Naive thymus-derived CD8-positive, alpha-beta T cell (primary cell): ENCODE measurements at places on chromosomes 5 and 9. TPM values are rescaled to one million over a fixed set of nuclear protein-coding genes. Genes with fewer than 3 reads are reported as not detected.

DNA sequence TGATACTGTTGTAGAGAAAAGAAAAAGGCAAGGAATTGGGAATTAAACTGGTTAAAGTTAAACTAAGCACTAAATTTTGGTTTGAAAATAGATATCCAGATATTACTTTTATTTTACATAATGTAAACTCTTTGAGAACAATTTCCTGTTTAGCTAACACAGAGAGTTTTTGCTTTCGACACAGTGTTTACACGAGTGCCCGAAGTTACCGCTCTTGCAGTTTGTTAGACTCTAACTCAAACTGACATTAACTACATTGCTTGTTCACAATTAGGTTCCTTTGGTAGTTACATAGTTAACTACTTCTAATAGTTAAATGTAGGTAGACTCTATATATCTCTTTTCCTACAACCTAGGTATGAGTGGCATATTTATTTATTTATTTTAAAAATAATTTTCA is 117.1 kb upstream of the CHD1 start:
- no peak for DNase-seq

DNA sequence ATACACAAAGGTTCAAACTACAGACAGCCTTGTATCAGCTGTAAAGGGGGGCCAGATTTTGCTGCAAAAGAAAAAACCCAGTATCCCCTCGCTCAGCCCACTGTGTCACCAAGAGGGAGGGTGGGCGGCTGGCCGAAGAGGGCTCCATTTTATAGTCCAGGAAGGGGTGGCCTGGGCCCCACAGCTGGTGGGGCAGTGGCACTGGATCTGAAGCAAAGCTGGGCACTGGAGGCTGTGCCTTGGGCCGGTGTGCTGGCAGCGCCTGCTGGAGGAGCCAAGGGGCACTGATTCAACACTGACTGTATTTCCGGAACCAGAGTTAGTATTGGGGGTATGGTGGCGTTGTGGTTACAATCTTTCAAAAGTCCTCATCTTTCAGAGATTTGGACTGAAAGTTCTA is 9.1 kb downstream of the BRD3 start:
- DNase-seq: no peak

GRCh38 chr9:131856105-131856504 is 116.2 kb upstream of the RAPGEF1 start:
- DNase-seq: no peak

DNA sequence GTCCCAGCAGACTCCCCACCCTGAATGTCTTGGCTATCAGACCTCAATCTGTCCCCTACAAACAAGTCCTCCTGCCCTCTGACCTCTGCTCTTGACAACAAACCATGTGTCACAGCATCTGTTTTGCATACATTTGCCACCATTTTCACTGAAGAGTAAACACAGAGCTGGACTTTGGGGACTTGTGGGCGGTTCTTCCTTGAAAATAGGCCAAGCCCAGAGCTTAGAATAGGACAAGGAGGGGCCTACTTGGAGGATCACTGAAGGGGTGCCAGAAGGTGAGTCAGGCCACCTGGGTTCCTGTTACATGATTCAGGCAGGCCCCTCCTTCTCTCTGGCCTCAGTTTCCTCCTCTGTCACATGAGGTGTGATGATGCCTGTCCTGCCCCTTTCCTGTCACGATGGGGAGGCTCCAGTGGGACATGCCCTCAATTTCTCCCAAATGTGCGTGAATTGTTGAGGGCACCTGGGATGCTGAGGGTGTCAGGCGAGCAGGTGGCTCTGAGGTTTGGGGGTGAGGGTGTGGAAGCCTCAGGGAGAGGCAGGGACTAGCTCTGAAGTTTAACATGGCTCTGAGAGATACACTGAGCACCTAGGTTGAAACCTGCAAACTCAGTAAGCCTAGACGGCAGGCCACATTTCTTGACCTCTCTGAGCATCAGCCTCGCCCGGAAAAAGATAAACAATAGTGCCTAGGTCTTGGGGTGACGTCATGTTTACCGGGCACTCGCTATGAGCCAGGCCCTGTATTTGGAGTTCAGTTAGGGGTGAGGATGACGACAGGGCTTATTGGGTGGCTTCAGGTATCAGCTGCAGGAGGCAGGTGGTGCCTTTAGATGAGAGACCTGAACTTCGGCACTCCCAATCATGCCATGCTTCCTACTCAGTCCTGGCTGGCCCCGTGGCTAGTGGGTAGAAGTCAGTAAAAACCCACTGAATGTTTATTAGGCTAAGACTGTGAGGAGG is 107.6 kb upstream of the PITX1 start:
- DNase-seq: no peak

GRCh38 chr5:1753490-1753889 is 46.1 kb downstream of the MRPL36 start:
- no peak for DNase-seq

DNA sequence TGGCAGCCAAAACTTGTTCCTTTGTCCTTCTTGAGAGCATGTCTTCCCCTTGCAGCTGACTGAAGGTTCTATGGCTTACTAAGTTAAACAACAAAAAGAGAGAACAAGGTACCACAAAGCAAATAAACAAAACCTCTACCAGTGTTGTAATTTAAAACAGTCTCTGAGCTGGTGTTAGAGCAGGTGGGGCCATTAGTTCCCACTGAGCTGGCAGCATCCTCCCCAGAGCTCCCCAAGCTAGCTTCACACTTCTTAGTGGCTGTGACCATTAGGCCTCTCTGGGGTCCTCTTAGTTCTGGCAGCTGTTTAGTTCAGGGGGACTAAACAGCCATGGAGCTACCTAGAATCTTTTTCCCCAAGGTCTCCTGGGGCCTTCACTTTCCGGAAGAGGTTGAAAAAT is 128.6 kb upstream of the ELL2 start:
- DNase-seq: no peak

DNA sequence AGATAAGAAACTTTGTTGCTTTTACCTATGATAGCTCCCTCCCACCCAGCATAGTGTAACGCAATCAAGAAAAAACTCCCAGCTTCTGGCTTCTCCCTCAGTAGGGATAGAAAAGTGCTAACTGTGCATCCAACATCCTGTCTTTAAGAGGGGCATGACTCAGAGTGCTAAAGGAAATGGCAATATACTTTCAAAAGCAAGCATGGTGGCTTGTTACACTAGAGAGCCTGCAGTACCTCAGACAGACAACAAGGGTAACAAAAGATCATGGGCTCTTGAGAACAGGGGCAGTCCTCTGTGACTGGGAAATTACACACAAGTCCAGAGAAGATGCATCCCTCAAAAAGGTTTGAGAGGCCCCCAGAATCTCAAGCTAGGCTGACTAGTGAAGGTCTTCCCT is 37.8 kb downstream of the PRELID2 start:
- no peak for DNase-seq

DNA sequence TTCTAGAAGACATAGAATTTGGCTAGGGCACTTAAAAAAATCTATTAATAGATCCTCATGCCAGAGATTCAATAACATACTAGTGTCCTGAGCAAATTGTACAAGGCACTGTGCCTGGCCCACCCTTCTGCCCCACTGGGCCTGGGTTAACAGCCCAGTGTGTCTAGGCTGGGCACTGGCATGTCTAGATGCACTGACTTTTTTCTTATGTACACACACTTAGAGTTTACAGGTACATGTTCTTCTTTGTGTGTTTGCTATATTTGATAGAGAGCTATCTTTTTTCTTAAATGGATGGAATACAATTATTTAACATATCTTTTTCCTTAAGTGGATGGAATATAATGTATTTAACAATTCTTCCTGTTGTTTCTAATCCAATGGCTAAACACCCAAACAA is 241.5 kb downstream of the AUH start:
- no peak for DNase-seq

DNA sequence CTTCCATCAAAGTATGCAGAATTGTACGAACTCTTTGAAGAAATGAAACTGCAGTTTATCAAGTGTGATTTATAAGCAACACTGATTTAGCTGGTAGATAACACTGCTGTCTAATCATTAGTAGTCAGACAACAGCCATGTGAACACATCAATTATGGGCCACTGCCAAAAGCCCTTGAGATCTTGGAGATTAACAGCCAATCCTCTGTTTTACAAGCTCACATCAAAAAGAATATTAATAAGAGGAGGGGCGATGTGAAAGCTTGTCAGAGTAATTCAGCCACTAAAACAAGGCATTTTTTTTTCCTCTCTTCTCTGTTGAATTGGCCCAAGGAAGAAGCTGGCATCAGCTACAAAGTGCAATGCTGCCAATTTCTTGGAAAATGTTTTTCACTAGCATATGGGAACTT is 28.1 kb downstream of the ZNF608 start:
- DNase-seq: no peak

DNA sequence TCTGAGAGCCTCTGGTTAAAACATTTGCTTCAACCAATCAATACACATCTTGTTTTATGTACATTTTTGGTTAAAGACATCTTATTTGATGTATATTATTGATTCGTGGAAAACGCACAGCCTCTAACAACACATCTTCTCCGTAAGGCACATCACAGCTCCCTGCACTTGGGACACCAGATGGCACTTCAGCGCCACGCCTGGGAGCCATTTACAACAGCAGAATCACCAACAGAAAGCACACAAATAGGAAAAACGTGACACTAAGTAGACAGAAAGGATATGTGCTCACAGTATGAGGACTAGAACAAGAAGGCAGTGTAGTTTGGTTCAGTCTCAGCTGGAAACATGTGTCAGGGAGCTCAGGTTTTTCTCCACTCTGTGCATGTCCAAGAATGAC is 199.7 kb downstream of the ROR2 start:
- DNase-seq: no peak

GRCh38 chr9:19782005-19782404 is 6.8 kb downstream of the SLC24A2 start:
- no peak for DNase-seq

GRCh38 chr9:3516667-3517330 is 9.0 kb downstream of the RFX3 start:
- no peak for DNase-seq

DNA sequence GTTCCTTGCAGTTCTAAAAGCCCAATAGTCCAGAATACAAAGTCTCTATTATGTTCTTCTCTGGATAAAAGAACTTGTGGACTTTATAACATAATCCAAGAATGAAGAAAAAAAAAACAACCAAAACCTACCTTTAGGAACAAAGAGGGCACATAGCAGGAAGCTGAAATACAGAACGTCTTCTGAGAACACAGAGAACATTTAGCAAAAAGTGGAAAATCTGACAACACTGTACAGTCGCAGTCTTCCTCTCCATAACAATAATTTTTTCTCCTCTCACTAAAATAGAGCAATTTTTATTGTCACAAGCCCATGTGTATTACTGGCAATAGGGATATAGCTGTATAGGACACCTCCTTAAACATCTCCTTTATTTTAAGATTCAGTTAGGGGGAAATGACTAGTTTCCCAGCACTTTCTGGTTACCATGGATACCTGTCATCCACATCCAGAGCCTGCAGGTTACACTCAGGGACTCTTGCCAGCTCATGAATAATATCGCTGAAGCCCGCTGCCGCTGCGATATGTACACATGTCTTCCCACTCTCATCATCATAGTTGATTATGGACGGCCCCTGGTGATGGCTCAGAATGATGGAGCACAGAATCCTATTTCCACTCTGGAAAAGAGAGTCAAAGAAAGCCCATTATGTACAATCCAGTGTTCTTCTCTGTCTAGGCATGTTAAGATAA is 106.5 kb downstream of the ANKRD55 start:
- DNase-seq: peak; percentile 29

- no peak for DNase-seq
Measured at GRCh38 chr5:10655972-10656830, 92.3 kb downstream of the ANKRD33B start.

- no peak for DNase-seq
Measured at GRCh38 chr5:14355391-14355790, 212.2 kb downstream of the TRIO start.

DNA sequence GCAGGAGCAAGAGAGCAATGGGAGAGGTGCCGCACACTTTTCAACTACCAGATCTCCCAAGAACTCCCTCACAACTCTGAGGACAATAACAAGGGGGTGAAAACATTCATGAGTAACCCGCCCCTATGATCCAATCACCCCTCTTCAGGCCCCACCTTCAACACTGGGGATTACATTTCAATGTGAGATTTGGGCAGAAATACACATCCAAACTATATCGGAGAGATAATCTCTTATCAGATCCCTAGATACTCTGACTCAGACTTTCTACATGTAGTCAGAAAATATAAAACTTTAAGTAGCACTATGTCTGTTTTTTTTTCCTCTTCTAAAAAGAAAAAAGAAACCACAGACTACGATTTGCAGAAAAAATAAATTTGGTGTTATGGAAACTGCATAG is 1595.9 kb upstream of the NUDT12 start:
- DNase-seq: no peak

- no peak for DNase-seq
Measured at GRCh38 chr5:81552852-81553566, 159.1 kb upstream of the ACOT12 start.

DNA sequence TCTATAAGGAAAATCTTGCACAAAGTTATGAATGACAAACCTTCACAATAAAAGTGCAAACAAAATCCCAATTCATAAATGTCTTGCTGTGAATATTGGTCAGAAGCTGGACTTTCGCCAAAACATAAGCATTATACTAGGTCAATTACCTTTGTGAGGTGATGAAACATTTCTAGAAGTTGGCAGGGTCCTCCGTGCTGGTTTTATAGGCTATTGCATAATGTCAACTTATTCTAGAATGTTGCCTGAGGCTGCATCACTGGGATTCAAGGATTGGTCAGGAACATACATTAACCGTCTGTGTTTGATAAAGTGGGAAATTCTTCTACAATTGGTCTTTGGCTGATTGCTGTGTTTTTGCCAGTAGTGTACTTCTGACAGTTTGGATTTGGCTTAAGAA is 49.8 kb upstream of the PALM2AKAP2 start:
- DNase-seq: no peak

GRCh38 chr5:135481387-135481786 is 29.2 kb upstream of the TIFAB start:
- no peak for DNase-seq

- no peak for DNase-seq
Measured at GRCh38 chr5:55625589-55625909, 86.6 kb downstream of the SLC38A9 start.

DNA sequence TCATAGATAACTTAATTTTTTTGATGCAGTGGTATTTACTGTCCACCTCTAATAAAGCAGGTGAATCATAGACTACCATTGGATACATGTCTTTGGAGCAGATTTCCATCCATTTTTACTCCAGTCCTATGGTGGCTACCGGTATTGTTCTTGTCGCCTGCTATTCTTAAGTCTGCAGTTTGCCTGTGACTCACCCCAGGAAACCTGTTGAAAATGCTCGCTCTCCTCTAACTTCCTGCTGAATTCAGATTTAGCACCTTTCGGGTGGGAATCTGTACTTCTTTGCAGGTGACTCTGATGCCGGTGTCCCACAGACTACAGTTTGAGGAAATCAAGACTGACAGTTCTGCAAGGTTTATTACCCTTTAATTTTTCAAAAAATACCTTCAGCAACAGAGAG is 58.8 kb upstream of the DHFR start:
- no peak for DNase-seq

Gene NR2F1-AS1
- not detected for polyA plus RNA-seq

Gene PLPP7
- polyA plus RNA-seq: not detected

Gene CDK9
- 62.9 TPM for polyA plus RNA-seq

Gene ZFP37
- 1.4 TPM for polyA plus RNA-seq

Gene MLANA
- polyA plus RNA-seq: 0.06 TPM

Gene GCNT4
- polyA plus RNA-seq: 2.6 TPM

Gene C9orf40
- 1.3 TPM for polyA plus RNA-seq

Gene MZB1
- 0.84 TPM for polyA plus RNA-seq

Gene CER1
- not detected for polyA plus RNA-seq

Gene C5orf46
- not detected for polyA plus RNA-seq

Gene SPATA31D4
- not detected for polyA plus RNA-seq

Gene IFNK
- not detected for polyA plus RNA-seq
